ENCODE measurements at places on chromosomes 7 and 10.

DNA sequence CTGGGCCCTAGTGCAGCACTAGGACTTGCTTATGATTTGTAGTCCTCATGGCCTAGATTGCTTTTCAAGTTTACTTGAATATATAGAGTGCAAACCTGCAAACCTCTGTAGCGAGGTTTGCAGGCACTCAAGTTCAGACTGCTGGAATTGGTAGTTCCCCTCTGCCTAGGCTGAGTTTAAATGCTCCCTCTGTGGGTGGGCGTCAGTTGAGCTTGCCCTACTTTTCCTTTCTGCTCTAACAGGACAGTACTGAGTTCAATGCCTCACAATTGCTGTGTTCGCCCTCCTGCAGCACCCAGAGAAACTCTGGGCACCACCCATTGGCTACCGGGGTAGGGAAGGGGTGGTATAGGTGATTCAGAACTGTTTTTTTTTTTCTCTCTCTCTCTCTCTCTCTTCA is 31.6 kb downstream of the MYO3A start:
- no peak for DNase-seq

GRCh38 chr10:127740596-127740995 is 3.6 kb downstream of the FOXI2 start:
- DNase-seq, result peak; percentile 3

DNA sequence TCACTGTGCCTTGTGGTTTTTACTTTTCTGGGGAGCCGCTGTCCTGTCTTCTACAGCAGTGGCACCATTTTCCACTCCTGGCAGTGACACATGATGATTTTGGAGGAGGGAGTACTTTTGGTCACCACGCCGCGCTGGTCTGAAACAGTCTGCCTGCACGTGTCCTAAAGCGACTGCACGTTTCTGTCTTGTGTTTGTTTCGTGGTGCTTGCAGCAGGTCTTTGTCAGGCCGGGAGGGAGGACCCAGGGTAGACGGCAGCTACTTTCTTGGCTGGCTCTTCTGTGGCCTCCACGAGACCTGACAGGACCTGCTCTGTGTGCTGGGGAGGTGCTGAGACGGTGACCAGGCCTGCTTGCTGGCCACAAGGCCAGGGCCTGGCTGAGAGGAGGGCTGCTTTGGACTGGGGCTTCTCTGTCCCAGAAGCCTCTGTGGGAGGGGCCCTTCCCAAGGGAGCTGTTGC is 82.0 kb downstream of the GLRX3 start:
- DNase-seq, result no peak

DNA sequence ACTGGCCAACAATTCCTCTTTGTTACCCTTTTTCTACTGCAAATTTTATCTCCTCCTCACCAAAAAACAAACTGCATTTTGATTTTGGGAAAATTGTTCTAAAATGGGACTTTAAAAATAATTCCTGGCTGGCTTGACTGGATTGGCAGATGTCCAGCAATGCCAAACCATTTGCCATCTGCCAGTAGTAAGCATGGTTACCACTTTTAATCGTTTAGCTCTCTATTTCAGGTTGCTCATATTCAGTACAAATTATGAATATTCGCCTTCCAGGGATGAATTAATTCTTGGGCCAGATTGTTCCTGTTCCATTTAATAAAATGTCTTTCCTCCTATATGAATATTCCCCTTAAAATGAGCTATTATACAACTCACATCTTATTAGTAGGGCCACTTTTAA is 35.7 kb downstream of the SMNDC1 start:
- DNase-seq, result no peak

- no peak for DNase-seq
Measured at GRCh38 chr10:74977072-74977471, 134.4 kb upstream of the SAMD8 start.

- peak; percentile 25 for DNase-seq
Measured at GRCh38 chr7:135843214-135843613, 94.6 kb upstream of the FAM180A start.

- DNase-seq, result peak; percentile 60
Measured at GRCh38 chr10:122279725-122280141, 8.6 kb downstream of the BTBD16 start.

- DNase-seq, result no peak
Measured at GRCh38 chr7:142185069-142185468, 72.8 kb downstream of the PRSS58 start.

DNA sequence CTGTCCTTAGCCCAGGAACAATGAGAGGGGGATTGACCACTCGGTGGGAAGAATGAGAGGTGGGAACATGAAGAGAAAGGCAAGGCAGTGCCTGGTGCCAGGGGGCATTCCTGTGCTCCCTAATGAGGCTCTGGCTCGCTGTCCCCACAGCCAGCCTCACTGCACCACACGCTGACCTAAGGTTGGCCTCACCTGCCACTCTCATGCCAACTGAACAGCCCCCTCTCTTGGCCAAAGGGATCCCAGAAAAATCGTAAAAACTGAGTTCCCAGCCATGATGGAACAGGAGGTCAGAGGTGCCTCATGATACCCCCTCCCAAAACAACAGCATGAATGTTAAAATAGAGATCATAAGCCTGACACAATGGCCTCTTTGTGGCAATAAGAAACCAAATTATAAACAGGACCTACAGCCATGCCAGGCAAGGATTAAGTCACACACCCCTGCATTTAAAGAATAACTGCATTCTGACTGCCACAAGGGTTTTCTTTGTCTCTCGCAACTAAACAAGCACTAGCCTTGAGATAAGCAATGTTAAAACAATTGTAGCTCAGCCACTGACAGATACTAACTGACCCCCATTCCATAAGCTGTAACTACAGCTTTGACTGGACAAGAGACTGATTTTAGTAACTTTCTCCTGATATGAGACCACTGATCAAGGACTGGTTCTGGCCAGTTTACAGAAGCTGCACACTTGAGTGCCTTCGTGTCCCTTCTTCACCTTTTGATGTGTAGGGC is 149.2 kb downstream of the SH2D4B start:
- no peak for DNase-seq

DNA sequence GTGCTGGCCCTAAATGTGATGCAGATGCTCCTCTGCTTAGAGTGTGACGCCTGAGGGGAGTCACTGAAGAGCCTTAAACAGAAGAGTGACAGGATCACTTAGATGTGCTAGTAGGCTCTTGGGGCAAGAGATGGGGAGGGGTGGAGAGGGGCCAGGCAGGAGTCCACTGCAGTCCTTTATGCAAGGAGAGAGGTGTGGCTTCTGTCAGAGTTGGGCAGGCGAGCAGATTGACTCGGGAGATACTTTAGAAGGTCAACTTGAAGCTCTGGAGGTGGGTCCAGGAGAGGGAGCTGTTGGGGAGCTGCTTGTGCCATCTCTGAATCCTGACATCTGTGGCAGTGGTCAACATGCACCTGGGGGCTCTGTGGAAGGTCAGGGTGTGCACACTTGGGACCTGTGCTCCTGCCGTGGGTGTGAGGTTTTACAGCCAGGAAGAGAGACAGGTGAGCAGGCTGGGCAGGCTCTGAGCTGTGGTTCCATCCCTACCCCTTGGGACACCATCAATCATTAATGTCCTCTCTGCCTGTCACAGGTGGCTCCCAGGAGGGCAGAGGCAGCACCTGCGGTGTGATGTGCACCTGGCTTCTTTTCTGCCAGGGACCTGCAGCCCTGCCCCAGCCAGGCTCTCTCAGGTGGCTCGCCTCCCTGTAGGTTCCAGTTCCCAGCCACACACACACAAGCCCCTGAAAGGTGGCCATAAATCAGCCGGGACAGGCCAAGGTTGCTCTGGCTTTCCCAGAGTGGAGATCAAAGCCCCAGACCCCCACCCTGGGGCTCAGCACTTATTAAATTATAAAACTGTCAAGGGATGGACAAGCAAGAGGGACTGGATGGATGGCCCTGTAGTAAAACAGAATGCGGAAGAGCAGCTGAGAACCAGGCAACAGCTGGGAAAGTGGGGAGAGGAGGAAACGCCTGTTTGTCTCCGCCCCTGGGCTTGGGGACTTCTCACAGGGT is 14.0 kb downstream of the NEURL1 start:
- no peak for DNase-seq

- DNase-seq, result peak; percentile 35
Measured at GRCh38 chr7:1368682-1369571, 90.3 kb downstream of the MICALL2 start.

DNA sequence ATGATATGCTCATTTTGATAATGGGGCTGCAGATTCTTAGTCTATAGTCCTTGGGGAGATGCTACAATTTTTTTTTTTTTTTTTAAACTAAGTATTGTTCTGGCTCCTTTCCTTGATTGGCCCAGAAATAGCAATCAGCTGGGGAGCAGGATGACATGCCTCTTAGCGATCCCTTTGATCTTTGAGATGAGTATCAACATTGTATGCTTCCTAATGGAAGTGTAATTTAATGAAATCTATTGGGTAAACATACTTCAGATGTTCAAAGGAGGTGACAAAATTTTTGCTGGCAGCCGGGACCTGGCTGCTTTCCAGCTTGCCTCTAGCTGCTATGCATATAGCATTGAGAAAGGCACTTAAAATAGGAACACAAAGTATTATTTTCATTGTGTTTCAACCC is 43.5 kb downstream of the VTI1A start:
- peak; percentile 12 for DNase-seq

GRCh38 chr7:128790315-128791041 is 1.3 kb upstream of the CCDC136 start:
- no peak for DNase-seq

DNA sequence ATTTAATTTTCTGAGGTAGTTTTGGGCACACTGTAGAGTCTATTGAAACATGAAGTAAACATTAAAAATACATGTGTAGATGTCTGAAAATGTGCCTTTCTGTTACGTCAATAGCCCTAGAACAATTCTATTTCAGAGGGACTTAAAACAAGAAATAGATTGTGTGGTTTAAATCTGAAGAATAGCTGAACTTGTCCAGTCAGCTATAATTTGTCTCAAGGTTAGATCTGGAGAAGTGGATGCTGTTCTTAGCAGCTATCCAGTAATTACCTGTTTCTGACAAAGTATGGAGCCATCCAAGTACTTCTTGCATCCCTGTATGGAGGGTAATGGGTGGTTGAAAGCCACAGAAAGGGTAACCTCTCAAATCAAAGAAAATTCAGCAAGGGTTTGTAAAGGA is 92.8 kb downstream of the SEPTIN7 start:
- DNase-seq, result no peak

DNA sequence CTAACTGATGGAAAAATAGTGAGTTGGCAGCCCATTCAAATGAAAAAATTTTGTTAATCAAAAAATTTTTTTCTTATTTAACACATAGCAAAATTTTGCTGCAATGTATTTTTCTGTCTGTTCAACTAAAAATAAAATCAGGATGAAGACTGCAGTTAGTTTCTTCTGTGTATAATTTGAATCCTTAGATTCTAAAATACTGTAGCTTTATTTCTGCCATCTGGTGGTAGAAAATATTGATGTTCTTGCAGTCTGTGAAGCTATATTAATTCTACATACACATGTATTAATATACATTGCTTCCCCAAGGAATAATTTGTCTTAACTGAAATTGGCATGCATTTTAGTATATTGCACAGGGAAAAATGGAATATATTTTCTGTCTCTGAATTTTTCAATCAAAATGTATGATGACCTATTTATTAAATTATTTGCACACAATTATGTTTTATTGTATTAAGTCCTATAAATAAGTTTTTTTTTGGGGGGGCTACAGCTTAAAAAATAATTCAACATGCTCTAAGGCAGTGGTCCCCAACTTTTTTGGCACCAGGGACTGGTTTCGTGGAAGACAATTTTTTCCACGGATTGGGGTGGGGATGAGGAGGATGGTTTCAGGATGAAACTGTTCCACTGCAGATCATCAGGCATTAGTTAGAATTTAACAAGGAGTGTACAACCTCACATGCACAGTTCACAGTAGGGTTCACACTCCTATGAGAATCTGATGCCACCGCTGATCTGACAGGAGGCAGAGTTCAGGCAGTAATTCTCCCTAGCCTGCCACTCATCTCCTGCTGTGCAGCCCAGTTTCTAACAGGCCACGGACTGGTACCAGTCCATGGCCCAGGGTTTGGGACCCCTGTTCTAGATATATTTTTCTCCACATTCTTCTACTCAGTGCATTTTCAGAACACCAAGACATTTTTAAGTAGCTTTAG is 119.4 kb downstream of the GNAT3 start:
- DNase-seq, result peak; percentile 58

GRCh38 chr7:1696671-1697498 is 26.8 kb downstream of the ELFN1 start:
- DNase-seq, result no peak
